Fibroblast of skin of right biceps (primary cell): ENCODE measurements at places on chromosomes 6 and 20.
A peak's percentile ranks its signal among the peaks of the same experiment; 100 is the strongest.

GRCh38 chr6:107811591-107812218 is 12.4 kb downstream of the SCML4 start:
- DNase-seq: peak; percentile 27

DNA sequence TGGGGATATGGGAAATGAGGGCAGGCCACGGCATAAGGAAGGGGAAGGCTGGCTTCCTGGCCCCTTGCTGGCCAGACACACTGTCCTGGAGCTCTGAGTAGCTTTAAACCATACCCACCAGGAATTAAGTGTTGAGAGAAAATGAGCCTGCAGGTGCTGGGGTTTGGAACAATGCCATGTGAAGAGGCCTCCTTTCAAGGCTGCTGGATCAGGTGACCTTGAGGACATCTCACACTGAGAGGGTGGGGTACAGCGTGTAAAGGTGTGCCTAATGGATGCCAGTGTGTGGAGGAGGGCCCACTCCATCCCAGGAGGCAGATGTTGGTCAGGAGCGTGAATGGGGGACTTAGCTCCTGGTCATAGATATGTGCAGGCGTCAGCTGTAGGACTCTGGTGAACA is 74.8 kb upstream of the MLN start:
- DNase-seq: no peak

GRCh38 chr6:9095729-9096128 is 660.4 kb upstream of the SLC35B3 start:
- DNase-seq: no peak

- DNase-seq: no peak
Measured at GRCh38 chr6:72412709-72413044, 209.2 kb upstream of the KCNQ5 start.

GRCh38 chr6:12203001-12203400 is 87.2 kb upstream of the EDN1 start:
- DNase-seq: peak; percentile 94

GRCh38 chr20:59625214-59625922 is 21.0 kb downstream of the PHACTR3 start:
- no peak for DNase-seq

DNA sequence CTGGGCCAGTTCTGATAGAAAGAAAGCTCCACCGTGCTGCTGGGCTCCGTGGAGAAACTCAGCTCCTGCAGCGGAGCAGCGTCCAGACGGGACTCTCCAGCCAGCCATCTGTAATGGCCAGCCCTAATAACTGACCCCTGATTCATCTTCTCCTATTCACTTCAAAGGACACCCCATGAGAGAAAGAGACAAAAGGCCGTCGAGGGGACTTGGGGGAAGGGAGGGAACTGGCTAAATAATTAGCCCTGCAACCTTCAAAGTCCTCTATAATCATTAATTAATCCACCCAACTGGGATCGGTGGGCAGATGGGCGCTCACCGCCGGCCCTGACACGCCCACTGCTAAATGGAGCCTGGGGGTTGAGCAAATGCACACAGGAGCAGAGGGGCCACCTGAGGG is 512.4 kb downstream of the CD83 start:
- no peak for DNase-seq

DNA sequence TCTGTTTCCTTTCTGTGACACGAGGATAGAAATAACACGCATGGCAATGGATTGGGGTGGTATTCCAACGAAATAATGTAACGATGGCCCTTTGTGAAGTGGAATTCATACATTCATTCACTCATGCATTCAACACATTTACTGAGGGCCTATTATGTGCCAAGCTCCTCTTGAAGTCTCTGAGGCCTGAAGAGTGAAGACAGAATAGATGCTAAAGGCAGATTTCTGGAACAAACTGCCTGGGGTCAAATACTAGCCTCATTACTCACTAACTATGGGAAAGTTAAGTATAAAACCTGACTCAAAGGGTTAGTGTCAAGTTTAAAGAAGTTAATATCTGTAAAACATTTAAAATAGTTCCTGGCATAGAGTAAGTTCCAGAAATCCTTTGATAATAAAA is 279.6 kb upstream of the SULF2 start:
- peak; percentile 79 for DNase-seq

DNA sequence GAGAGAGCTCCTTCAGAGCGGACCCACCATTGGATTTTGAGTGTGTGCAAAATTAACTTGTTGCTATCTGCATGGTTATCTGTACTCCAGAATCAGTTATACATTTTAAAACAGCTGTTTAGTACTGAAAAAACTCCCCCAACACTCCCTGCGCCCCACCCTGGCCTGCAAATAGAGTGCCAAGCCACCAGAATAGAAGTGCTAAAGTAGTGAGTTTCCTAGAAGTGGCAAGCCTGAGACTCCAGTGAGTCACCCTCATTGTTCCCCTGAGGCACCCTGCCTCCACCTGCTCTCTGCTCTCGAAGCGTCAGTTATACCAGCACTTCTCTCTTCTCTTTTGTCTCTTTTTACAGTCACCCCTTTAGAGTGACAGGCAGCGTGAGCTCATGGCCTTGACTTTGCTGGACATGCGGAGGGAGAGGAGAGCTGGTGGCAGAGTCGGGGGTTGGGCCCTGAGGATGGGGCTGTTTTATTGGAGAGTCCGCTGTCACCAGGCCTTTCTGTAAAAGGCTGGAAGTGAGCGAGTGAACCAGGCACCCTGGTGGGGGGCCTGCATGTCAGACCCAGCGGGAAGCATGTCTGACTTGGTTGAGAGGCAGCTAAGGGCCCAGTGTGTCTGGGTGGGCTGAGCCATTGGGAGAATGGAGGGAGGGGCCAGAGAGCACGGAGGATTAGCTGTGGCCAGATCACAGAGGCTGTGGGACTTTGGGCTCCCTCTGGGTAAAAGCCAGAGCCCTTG is 10.4 kb downstream of the IGF2R start:
- DNase-seq: no peak

DNA sequence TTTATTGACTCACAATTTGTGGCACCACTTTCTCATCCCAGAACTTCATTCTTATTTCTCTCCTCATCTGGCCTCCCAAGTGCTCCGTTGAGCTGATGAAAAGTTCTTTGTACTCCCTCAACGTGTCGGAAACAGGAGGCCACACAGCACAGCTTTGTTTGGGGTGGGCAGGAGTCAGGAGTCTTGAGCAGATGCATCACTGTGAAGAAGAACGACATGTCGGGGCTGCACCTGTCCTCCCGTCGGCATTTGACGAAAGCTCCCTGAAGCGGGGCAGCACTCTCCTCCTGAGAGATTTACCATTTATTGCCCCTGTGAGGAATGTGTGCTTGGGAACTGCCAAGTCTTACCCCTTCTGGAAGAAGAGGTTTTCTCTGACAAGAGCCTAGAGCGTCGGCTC is 28.1 kb downstream of the TAF8 start:
- no peak for DNase-seq

GRCh38 chr6:118784641-118785164 is 109.2 kb upstream of the ASF1A start:
- DNase-seq: no peak

DNA sequence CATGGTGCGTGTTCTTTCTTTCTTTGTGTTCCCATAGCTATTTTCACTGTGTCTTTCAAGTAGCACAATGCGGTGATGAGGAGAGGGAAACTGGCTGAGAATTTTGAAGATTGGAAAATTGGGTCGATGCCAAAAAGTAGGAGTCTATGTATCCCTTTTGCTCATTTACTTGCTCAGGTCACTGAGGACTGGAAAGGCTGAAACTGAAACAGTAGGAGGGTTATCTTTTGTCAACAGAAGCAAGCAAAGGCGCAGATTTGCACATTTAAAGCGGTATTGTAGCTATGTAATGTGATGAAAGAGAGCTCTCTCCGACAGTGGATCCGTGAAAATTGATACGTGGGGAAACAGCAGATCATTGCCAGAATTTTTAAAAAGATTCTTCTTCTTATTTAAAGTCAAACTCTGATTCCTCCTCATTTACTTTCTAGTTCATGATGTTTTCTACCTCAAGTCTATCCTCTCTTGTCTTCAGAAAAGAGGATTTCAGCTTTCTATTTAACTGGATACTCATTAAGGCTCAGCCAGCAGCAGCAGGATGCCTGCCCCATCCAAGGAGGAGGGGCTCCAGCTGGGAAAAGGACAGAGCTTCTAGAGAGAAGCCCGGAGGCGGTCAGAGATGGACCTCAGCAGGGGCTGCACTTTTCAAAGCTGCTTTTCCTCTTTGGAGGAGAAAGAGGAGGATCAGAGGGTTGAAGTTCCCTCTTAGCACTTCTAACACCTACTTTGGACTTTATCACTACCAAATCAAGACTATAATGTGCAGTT is 15.9 kb upstream of the FYN start:
- peak; percentile 18 for DNase-seq

- DNase-seq: no peak
Measured at GRCh38 chr20:50431066-50431450, 79.1 kb upstream of the PTPN1 start.

GRCh38 chr6:17653198-17653882 is 53.2 kb downstream of the FAM8A1 start:
- no peak for DNase-seq

DNA sequence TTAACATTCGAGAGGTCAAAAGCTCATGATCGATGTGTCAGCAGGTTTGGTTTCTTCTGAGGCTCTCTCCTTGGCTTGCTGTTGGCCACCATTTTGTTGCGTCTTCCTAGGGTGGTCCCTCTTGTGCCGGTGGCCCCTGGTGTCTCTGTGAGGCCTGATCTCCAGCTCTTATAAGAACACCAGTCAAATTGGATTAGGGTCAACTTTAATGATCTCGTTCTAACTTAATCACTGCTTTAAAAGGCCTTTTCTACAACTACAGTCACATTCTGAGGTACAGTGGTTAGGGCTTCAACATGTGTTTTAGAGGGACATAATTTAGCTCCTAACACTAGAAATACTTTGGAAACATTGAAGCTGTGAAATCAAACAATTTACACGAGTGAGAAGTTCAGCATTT is 240.8 kb upstream of the KCNQ5 start:
- DNase-seq: no peak

DNA sequence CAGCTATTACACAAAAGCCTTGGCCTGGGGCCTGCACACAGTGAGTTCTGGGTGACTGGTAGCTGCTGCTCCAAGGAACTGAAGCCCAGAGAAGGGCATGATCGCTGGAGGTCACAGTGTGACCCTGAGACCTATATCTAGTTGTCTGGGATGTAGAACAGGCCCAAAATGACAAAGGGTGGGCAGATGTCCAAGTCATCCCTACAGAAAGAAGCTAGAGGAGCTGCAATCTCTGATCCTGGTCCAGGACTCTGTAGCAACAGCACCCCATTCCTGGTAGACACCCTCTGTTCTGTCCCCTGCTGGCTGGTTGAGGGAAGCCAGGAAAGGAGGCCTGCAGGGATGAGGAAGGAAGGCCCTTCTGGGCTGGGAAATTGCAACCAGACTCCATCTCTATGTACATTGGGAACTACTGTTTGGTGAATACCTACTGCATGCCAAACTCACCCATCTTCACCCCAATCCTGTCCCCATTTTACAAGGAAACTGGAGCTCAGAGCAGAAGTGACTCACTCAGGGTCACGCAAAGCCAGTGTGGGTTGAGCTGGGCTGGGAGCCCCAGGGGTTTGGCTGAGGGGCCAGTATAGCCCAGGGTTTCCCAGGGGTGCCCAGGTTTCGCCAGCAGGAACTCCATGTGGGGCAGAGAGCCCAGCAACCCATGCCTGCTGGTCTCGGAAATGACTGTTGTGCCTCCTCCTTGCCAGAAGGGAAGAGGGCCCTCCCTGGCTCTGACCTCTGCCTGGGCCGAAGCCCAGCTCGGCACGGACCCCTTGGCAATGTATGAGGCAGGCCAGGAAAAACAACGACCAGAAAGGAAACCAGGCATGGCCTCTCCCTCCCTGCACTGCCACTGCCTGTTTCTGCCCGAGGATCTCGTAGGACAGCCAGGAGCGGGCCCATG is 44.9 kb upstream of the TLDC2 start:
- DNase-seq: no peak

DNA sequence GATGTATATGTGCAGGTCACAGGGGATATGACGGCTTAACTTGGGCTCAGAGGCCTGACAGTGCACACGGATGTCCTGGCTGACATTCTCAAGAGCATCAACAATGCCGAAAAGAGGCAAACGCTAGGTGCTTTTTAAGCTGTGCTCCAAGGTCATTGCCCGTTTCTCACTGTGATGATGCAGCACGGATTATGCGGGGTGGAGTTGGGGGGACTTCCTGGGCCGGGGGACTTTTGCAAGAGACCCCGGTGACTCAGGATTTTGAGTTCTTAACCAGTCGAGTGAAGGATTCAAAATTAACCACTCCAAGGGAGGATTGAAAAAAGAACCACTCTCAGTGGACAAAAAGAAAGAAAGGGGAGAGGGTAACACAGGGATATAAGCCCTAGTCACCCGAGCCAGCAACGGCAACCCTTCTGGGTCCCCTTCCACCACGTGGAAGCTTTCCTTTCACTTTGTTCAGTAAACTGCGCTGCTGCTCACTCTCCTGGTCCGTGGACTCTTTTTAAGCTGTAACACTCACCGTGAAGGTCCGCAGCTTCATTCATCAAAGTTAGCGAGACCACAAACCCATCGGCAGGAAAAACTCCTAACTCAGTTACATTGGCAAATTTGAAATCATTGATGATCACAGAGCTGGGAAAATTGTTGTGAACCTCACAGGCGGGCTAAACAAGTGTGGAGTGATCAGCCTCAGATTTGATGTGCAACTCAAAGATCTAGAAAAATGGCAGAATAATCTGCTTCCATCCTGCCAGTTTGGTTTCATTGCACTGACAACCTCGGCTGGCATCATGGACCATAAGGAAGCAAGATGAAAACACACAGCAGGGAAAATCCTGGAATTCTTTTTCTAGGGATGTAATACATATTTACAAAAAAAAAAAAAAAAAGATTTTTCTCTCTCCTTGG is 199.3 kb downstream of the ARID1B start:
- DNase-seq: peak; percentile 54

- peak; percentile 17 for DNase-seq
Measured at GRCh38 chr20:41616228-41616627, 1.9 kb downstream of the CHD6 start.

- DNase-seq: no peak
Measured at GRCh38 chr6:136703331-136703865, 88.9 kb downstream of the MAP3K5 start.

GRCh38 chr20:5621305-5621704 is 128.9 kb upstream of the SHLD1 start:
- DNase-seq: peak; percentile 22

DNA sequence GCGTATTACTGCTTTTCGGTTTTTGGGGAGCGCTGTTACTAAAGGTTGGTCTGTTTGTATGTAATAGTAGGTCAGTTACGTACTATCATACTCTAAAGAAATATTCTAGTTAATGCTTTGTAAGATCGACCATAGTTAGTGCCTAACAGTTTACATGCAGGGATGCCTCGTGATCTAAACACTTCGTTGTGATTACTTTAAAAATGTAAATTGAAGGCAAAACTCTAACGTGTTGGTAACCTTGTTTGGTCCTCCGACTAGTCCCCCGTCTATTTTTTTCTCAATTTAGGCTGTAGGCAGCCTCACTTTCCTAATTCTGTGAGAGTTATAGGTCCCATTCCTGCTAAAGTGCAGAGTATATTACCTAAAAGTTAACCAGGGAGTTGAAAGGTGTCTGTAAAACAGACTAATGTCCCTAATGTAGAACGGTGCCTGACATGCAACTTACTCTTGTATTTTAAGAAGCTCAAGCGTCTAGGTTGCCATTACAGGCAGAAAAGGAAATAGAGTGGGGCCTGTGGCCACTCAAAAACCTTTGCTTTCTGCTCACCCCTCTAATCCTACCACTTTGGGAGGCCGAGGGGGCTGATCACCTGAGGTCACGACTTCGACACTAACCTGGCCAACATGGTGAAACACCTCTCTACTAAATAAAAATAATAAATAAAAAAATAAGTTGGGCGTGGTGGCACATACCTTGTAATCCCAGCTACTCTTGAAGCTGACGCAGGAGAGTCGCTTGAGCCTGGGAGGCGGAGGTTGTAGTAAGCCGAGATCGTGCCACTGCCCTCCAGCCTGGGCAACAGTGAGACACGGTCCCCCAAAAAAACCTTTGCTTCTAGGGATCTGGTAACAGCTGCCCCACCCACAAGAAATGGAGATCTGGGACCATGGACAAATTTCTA is 37.8 kb downstream of the HFE start:
- peak; percentile 34 for DNase-seq
